ENCODE measurements at places on chromosomes 12 and 14.

DNA sequence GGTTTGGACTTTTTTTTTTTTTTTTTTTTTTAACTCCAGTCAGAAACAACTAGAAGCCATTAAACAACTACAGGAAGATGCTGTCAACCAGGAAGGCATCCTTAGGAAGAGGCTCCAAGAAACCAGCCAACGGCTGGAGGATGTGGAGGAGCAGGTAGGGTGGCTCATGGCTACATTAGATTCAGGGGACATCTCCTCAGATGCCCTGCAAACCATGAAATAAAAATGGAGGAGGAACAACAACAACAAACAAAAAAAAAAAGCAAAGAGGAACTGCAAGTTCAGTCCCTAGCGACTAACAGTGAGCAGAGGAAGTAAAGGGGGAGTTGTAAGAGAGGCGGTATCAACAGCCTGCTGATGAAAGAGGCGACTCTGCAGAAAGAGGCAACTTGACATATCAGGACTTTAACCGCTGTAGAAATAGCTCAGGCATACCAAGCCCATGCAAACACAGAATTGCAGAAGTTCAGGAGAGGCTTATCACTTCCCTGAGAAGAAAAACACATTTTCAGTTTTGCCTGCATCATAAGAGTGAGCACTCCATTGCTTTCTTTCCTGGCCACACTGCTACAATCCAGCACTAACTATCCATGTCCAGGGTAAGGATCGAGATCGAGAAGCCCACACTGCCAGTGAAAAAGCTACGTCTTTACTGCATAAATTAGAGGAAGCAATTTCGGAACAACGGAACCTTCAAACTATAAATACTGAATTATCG is 103.5 kb upstream of the BCAT1 start:
- peak; percentile 14 for DNase-seq

- DNase-seq = no peak
Observed at GRCh38 chr14:104138098-104138717, at the start of gene KIF26A. KIF26A (plus strand) TSS chr14:104138587; CDS start chr14:104138723, 136 bp downstream.

DNA sequence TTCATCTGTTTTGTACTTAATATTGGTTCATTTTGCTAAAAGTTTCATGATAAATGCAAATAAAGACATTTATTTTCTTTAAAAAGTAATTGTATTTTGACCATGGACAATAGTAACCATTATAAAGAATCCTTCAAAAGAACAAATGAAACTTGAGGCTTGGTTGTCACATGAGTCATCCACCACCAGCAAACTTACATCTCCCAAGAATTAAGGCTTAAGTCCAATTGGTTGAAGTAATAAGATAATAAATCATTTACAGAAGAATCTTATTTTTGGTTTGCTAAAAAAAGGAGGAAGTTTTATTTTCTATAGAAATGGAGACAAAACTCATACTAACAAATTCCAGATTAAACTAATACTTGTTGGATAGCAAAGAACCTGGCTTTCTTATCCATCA is 84.8 kb upstream of the KITLG start:
- no peak for DNase-seq

DNA sequence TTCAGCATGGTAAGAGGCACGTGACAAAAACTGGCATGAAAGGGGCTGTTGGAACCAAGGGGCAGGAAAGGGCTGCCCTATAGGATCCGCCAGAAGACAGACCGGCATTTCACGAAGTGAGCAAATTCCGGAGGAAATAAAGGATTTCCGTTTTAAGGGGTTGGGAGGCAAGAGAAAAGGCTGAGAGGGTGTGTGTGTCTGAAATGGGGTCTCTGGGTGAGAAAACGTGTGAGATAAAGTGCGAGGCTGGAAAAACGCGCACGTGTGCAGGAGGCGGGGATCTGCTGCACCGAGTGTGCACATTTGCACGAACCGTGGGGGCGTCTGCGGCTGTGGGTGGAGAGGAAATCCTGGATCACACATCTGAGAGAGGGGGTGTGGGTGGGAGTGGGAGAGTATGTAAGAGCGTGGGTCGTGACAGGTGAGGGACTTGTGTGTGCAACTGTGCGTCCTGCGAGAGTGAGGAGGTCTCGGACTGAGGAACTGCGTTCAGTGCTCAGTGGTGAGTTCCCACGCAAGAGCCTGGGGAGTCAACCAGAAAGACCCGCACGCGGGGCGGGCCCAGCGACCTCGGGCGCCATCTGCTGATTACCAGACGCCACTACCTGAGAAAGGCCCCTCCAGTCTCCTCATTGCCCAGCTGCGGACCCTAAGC is 37.0 kb upstream of the P2RX7 start:
- peak; percentile 69 for DNase-seq

DNA sequence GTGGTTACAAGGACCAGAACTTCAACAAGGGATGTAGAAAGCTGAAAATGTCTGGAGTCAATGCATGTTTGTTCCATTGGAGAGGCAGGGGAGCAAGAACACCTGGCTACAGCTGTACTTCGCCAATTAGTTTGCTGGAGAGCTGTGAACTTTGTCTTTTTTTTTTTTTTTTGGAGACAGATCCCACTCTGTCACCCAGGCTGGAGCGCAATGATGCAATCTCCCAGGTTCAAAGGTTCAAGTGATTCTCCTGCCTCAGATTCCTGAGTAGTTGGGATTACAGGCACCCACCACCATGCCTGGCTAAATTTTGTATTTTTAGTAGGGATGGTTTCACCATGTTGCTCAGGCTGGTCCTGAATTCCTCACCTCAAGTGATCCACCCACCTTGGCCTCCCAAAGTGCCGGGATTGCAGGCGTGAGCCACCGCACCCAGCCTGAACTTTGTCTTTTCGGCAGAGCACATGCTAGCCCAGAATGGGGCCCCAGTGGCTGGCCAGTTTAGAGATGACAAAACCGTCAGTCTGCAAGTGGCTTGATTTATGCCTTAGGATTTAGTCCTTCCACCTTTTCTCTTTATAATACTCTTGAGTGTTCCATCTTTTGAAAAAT is 55.5 kb downstream of the AVPR1A start:
- no peak for DNase-seq

DNA sequence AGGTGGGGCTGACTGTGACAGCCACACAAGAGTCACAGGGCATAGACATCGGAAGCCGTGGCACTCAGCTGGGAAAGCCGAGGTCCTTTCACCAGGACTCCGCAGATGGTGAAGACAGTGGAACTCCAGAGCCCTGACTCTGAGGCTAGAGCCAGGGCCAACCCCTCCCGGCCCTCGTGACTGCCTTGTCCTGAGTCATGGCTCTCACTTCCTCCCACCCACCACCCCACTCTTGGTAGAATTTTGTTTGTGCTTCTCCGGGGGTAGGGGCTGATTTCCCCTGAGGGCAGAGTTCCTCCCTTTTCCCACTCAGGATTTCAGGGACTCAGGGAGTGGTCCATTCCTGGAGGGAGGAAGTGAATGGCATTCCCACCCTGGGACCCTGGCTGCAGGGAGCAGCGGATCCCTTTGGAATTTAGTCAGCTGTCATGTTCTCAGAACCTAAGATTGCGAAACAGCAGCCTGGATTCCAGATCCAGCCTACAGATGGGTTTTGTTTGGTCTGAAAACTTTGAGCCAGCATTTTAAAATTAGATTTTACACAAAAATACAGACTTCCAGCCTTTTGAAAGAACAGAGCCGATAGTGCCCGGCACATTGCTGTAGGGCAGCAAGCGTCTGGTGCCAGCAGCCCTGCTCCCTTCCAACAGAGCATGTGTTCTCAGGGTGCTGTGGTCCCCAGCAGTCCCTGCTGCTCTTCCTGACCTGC is 50.7 kb downstream of the TPCN1 start:
- no peak for DNase-seq

- DNase-seq = no peak
Observed at GRCh38 chr14:92585981-92586937, 72.7 kb downstream of the RIN3 start.

DNA sequence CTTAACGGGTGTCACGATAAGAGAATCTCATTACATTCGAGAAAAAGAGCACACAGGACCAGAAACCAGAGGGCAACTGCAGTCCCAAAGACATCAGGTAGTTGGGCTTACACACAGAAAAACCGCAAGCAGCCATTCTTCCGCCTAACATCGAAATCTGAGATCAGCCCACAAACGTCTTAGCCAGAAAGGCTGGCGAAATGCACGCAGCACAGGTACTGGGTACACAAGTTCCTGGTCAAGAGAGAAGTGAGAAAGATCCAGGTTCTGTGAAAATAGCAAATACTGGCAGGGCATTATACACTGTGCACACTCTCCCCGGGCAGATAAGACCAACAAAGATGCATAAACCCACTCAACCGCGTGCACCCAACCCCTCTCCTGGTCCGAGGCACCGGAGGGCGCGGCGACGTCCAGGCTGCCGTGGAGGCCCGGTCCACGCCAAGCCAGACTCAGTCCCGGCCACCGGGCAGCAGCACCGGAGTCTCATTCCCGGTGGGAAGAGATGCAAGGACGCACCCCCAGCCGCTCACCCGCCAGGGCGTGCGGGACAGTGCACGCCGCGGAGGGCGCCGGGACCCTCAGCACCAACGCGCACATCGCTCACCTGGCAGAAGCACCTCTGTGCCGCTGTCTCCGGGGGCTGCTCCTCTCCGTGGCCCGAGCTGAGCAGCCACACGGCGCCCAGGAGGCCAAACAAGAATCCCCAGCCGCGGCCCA is 437 bp downstream of the ERO1A start:
- DNase-seq = peak; percentile 24

DNA sequence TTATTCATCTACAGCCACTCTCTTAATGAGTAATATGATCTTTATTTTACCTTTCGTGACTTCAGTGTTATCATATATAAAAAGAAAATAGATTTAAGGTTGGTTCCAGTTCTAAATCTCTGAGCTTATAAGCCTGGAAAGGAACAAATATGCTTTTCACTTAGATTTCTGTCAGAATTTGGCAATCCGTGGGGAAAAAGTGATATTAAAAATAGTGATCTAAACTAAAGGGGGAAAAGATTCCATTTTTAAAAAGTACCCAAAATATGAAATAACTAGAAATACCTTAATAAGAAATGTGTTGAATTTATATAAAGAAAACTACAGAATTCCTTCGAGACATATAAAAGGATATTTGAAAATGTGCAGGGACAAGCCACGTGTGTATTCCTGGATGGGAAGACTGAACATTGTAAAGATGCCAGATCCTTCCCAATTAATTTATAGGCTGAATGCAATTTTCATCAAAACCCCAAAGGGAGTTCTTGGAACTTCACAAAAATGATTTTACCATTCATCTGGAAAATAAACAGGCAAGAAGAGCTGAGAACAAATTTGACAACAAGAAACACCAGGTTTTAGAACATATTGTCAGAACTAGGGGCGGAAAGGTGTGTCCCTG is 142.5 kb downstream of the EFCAB11 start:
- no peak for DNase-seq

DNA sequence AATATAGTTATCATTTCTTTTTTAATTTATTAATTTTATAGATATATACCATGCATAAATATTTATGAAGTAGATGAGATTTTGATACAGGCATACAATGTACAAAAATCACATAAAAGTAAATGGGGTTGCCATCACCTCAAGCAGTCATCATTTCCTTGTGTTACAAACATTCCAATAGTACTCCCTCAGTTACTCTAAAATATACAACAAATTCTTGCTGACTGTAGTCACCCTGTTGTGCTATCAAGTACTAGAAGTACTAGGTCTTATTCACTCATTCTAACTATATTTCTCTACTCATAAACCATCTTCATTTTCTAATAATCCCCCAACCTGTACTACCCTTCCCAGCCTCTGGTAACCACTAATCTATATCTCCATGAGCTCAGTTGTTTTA is 432.6 kb upstream of the SYT1 start:
- DNase-seq = no peak

DNA sequence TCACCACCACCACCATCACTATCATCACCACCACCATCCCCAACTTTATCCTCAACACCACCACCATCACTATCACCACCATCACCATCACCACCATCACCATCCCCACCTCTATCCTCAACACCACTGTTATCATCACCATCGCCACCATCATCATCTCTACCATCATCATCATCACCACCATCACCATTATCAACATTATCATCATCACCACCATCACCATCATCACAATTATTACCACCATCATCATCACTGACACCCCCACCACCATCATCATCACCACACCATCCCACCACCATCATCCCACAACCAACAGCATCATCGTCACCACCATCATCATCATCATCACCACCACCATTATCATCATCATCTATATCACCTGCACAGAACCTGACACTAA is 188.4 kb upstream of the PWP1 start:
- DNase-seq = no peak

GRCh38 chr12:68279227-68280054 is 26.0 kb upstream of the IL22 start:
- no peak for DNase-seq

DNA sequence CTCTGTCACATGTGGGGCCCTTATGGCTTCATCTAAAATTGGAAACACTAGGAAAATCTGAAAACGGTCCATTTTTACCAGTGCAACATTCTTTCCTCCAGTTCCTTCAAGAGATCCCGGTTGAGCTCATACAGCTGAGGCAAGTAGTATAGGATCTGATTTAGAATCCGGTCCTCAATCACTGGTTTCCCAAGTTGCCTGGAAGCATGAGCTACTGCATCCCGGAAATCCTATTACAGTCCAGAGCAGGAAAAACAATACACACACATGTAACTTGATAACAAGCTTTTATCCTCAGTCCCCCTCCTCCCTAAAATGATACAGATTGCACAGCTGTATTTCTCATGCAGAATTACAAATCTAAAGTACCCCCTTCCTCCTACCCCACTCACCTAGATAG is 67.9 kb upstream of the NR2C1 start:
- DNase-seq = no peak

DNA sequence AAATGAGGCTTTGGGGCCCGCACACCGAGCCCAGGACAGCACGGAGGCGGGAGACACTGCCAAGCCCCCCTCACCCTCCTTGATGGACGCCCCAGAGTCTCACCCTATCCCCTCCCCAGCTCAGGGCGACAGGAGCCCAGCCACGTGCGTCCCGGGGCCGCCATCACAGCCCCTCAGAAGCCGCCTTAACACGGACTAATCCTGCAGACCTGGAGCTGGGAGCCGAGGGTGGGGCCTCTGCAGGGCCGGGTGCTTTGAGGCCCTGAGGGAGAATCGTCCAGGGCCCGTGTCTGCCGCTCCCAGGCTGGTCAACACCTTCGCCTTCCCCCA is 79.7 kb upstream of the FBRSL1 start:
- DNase-seq = no peak

DNA sequence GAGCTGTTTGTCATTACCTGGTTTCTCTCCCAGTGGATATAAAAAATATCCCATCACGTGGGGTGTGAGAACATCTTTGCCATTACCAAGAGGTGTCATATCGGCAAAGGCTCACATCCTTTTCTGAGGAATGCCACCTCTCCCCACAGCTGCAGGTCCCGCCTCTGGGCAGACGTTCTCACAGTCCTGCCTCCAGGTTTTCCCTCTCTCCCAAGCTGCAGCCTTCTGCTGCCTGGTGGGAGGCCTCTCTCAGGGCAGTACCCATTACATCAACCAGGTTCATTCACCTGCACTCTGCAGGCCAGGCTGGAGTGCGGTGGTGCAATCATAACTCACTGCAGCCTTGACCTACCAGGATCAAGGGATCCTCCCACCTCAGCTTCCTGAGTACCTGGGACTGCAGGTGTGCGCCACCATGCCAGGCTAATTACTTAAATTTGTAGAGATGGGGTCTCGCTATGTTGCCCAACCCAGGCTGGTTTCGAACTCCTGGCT is 15.0 kb upstream of the TMEM119 start:
- DNase-seq = no peak

GRCh38 chr14:102512793-102513300 is 3.3 kb upstream of the ANKRD9 start:
- DNase-seq = no peak
